ENCODE measurements at places on chromosomes 13 and 19.

DNA sequence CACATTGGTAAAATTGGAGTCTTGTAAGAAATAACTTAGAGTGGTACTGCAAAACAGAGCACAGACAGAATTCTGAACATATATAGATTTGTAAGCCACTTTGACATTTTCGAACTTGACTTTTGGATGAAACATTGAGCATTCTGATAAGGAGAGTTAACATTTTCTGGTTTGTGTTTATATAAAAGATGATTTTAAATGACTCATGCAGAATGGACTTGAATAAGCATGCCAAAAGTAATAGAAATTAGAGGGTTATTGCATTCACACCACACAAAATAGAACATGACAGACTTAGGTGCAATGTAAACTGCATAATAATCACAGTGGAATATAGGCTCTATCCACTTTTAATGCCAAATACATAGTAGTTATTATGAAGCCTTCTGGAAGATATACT lies 507.0 kb downstream of the DACH1 start:
- no peak for DNase-seq

- DNase-seq = no peak
Observed at GRCh38 chr13:50450279-50450678, 393.2 kb downstream of the DLEU7 start.

GRCh38 chr19:47819858-47820257 lies 1.9 kb upstream of the CRX start:
- DNase-seq = no peak

GRCh38 chr13:41645331-41645730 lies 188.0 kb downstream of the RGCC start:
- no peak for DNase-seq

GRCh38 chr19:33740811-33741396 lies 55.8 kb upstream of the KCTD15 start:
- DNase-seq = no peak

DNA sequence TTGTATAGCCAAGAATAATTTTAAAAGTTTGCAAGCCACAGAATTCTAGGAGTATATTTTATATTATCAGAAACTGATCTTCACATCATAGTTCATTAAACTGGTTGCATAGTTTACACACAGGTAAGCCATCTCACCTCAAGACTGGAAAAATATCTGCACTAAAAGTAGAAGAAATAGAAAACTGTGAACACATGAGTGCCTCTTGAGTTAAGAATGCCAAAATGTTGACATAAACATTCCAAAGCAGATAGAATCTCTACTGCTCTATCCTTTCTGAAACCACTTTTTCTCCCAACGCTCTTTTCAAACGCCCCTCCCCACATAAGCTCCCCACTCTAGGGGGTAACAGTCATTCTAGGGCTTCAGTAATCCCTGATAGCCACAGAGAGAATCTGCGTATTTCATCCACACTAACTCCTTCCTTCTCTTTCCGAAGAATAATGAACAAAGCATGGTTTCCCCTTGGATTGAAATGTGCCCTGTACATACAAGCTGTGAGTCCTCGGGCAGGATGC lies 201.5 kb downstream of the IRS2 start:
- no peak for DNase-seq

DNA sequence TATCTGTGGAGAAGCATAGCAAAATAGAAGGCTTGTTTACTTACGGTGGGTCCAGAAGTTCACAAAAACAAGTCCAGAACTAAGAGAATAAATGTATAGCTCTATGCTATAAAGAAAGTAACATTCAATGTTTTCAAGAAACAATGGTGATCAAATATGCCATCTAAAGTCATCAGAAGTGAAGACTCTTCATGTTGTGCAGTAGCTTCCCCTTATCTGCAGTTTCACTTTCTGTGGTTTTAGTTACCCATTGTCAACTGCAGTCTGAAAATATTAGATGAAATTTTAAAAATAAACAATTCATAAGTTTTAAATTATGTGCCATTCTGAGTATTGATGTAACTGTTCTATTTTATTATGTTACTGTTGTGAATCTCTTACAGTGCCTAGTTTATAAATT lies 72.5 kb downstream of the EDNRB start:
- peak; percentile 6 for DNase-seq

- no peak for DNase-seq
Observed at GRCh38 chr19:30448386-30449077, 76.3 kb downstream of the ZNF536 start.

DNA sequence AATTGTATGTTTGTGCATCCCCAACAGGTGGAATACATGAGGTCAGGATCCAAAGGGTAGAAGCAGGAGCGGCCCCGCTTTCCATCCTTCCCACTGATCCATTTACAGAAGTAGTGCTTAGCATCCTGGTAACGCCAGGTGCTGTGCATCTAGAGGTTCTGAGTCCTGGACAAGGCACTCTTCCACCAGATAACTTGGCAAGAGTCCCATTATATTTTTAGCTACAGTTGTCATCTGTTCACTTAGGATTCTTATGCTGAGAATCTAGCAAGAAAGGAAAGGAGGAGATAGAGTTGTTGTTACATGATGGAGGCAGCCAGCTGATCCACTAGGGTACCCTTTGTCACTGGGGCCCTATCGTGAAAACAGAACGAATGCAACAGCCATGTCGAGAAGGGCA lies 389.5 kb upstream of the ZNF507 start:
- no peak for DNase-seq

GRCh38 chr13:70042193-70042592 lies 65.4 kb upstream of the ATXN8OS start:
- DNase-seq = no peak

- no peak for DNase-seq
Observed at GRCh38 chr13:90557626-90558025, 789.9 kb upstream of the MIR17HG start.

- DNase-seq = no peak
Observed at GRCh38 chr13:113879017-113879416, 15.1 kb upstream of the GAS6 start.

DNA sequence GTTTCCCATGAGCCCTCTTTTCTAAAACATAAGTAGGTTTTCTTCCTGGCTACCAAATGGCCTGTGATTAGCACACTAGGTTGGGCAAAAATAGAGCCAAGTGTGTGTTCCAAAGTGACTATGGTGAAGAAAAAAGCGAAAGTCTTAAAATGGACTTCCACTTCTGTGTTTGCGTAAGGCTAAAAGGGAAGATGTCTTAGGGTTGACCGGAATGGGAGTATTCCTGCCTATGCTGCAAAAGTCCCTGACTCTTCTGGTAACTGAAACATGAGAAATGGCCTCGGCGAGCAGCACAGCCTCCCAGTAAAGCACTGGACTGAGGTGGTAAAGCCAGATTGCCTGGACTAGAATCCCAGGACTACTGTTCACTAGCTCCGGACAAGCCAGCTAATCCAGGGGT lies 2.4 kb upstream of the FPR1 start:
- DNase-seq = no peak

DNA sequence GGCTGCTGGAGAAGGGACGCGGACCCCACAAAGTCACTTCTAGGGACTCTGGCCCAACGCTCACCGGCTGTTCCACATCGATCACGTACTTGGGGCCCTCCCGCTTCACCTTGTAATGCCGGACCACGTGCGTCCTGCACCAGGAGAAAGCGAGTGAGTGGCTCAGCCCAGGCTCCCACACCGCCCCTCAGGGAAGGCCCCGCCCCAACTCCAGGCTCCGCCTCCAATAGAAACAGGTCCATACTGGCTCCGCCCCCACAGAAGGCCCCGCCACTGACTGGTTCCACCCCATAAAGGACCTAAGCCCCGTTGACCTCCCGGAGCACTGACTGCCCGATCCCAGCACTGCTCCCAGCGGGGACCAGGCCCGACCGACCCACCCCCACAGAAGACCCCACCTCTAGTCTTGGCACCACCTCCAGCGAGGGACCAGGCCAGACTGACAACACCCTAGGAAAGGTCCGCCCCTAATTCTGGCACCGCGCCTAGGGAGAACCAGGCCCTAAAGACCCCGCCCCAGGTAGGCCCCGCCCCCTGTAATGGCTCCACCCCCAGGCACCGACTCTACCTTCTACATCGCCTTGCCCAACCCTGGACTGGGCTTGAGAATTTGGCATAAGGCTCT lies 11.3 kb downstream of the STAP2 start:
- peak; percentile 68 for DNase-seq

GRCh38 chr13:73879346-73880015 lies 254.7 kb downstream of the KLF12 start:
- no peak for DNase-seq

DNA sequence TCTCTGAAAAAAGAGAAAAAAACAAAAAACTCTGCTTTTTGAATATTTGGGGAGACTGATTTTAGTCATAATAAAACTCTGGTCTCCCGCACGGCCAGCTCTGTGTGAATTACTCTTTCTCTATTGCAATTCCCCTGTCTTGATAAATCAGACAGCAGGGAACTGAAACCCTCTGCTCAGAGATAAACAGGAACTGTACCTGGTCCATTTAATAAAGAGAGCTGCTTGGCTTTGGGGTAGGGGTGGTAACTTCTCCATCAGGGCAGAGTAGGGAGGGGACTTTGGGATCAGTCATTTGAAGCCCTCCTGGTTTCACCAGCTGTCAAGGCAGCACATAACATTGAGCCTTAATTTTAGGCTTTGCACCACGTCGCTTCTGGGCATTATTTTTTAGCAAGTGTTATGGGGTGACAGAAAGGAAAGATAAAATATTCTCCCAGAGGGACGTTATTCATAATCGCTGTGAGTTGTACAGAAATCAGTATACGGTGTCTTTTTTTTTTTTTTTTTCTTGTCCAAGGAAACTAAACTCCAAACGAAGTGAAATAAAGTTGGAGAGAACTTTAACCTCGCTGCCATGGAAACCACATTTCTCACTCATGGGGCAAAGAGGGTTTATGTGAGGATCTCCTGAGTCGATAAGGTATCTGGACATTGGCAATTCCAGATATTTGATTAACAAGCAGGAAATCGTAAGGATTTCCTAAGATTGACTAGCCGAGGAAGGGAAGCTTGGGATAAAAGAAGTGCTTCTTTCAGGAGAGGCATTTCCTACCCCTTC lies 99.0 kb upstream of the MRI1 start:
- DNase-seq = no peak
